ENCODE measurements at places on chromosomes 4 and X.

DNA sequence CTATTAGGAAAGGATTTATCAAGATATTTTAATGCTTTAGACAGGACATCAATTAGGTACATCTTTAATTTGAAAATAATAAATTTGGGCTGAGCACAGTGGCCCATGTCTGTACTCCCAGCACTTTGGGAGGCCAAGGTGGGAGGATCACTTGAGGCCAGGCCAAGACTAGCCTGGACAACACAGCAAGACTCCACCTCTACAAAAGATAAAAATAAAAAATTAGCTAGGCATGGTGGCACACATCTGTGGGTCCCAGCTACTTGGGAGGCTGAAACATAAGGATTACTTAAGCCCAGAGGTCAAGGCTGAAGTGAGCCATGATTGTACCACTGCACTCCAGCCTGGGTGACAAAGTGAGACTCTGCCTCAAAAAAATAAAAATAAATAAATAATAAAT is 59.6 kb upstream of the IRF2 start:
- DNase-seq: no peak

DNA sequence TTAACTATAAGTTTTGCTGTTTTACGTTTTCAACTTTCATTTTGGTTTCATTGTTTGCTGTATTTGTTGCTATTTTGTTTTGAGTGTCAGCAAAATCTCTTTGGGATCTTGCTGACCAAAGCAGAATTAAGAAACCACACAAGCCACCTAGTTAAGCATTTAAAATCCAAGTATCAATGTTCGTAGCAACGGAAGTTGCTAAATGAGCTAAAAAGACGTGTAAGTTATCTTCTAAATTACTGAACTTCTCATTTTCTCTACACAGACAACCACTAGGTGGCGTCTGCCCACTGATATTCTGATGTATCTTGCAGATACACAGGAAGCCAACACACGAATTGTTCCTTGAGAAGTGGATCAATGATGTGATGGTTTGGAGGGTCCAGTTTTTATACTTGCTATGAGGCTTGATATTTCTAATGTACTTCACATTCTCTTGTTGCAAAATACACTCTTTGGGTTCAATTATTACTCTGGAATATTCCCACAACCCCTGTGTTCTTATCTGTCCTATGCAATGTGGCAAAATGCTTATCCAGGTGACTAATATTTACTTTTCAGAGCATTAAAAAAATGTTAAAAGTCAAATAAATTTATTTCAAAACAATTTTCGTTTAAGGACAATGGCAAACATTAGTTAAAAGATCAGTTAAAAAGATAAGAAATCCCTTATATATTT is 250.5 kb downstream of the TECRL start:
- DNase-seq: peak; percentile 42

- no peak for DNase-seq
Measured at GRCh38 chrX:115031989-115032388, 14.6 kb upstream of the IL13RA2 start.

DNA sequence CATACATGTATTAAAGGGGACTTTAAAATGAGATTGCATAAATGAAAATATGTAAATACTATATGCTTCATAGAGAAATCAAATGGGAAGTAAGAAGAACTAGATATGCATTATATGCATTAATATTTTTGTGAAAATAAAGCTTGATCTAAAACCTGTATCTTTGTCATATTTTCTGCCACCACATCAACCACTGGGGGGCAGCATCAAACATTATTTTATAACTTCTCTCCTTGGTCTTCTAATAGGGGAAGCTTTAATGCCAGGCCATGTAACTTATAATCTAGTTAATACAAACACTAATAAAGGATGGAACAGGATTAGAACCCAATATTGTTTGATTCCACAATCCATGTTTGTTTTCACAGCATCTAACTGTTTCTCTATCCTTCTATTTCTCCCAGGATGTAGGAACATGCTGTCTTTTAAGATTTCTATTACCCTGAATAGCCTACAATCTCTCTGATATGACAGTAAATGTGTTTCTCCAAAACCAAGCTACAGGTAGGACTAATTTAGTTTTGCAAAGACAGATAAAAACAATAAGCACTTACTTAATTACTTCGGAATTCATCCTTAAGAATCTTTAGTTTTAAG is 10.0 kb downstream of the QRFPR start:
- DNase-seq: peak; percentile 61

DNA sequence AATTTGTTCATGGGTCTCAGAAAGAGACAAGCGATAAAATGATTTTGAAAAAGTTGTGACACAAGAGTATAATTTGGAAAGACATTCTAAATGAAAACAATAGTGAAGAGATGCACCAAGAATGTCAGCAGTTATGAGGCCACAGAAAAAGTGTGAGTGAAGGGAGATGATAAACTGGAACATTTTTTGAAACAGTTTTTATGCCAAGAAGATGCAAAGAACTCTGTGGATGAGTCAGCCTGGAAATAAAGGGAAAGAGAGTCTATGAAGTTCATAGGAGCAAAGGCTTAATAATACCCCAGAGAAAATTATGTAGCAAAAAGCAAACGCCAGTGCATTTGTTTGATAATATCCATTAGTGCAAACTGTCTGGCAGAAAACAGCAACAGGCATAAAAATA is 188.4 kb upstream of the TBC1D9 start:
- DNase-seq: peak; percentile 60

DNA sequence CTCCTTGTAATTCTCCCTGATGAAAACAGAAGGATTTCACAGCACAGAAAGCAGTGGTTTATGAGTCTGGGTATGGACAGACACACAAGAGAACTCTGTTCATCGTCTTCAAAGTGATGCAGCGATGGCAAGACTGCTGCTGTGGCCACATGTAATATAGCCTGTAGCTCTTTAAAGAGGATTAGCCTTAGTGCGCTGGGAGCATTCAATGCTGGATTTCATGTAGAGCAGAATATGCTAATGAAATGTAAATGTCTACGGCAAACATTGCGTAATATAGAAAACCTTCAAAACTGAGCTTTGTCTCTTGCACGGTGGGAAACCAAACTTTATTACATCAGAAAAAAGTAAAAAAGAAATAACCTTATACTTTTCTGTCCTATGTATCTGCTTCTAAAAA is 42.9 kb downstream of the ALPK1 start:
- DNase-seq: no peak

DNA sequence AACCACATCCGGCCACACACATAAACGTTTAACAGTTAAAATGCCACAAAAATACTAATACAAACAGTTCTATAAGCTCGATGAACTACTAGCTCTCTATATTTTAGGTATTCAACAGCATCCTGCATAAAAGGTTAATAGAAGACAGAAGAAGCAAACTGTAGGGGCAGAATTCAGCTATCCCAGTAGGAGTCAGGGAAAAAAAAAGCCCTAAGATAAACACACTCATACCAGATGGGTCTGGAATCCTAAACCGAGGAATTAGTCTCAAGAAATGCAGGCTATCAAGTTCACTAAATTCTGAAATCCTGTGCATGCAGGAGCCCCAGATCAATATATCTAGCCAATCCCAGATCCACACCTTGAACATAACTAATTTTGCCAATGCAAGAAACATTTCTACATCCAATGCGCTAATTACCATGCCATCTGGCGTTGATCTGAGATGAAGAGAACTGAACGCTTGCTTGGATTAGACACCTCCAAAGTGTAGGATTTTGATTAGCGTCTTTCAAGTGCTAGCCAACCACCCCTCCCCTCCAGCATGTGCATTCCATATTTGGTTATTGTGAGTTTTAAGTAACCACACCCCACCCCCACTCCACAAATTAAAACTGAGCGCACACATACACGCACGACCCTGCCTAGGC is 512.2 kb upstream of the INTU start:
- no peak for DNase-seq

DNA sequence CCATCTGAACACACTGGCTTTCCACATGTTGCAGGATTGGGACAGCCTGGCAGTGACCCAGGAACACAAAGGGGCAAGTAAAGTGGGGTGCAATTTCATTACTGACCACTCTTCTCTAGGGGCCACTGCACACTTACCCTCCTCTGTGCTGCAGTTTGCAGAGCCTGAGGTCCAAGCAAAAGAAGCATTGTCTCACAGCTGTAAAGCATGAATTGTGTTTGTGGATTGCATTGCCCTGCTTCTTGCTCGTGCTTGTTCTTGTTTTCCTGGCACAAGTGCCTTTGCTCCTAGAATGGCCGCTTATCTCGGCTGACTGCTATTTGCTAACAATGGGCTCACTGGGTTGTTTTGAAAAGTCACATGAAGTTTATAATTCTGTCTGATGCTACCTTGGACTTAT is 209.1 kb upstream of the JADE1 start:
- no peak for DNase-seq

GRCh38 chr4:5012958-5013357 is 6.3 kb downstream of the CYTL1 start:
- no peak for DNase-seq
